ENCODE measurements at places on chromosomes 7 and 10.

GRCh38 chr7:55409482-55410225, 44.5 kb downstream of the LANCL2 start:
- no peak for DNase-seq

GRCh38 chr7:42972699-42973500, 40.7 kb downstream of the MRPL32 start:
- DNase-seq, result no peak

DNA sequence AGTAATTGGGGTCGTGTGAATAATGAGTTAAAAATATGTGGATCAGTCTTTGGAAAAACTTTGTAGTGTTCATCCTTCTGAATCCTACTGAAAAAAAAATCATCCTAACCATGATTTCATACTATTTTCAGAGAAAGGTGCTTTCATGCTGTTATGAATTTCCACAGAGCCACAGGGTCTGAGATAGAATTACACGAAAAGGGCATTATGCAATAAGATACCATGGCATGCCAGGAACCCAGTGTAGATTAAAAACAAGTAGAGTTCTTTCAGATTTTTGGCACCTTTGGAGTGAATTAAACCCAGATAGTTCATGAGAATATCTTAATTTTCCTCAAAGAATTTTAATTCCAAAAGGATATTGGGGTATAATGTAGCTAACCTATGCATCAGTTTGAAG, 47.5 kb upstream of the AGMO start:
- DNase-seq, result no peak

- no peak for DNase-seq
These were observed 59.0 kb downstream of the PALD1 start for GRCh38 chr10:70537398-70538194.
